ENCODE measurements at places on chromosomes 6 and 20. TPM values are rescaled to one million over a fixed set of nuclear protein-coding genes. Genes with fewer than 3 reads are reported as not detected.

Gene FBXO5
- total RNA-seq = 73.5 TPM

Gene COX4I2
- total RNA-seq = not detected

Gene FAM209B
- 1.7 TPM for total RNA-seq

Gene DEK
- 209 TPM for total RNA-seq

Gene HUS1B
- total RNA-seq = 1.9 TPM

Gene PEX3
- 18.4 TPM for total RNA-seq

Gene TMEM14B
- total RNA-seq = 71.3 TPM

Gene TXLNB
- total RNA-seq = 0.38 TPM

Gene NMBR
- not detected for total RNA-seq

Gene PLEKHG1
- total RNA-seq = 5.1 TPM

Gene SEC23B
- 63.0 TPM for total RNA-seq

Gene MCHR2
- total RNA-seq = not detected

Gene CASS4
- total RNA-seq = 10.9 TPM

Gene ULBP2
- total RNA-seq = 0.99 TPM

Gene ABHD16B
- not detected for total RNA-seq

Gene CBFA2T2
- 12.3 TPM for total RNA-seq

Gene CLPSL2
- not detected for total RNA-seq

Gene CD93
- total RNA-seq = 0.54 TPM

Gene SMOC2
- total RNA-seq = not detected

Gene SPATS1
- total RNA-seq = not detected

Gene TRIM10
- not detected for total RNA-seq

Gene HIVEP2
- 28.8 TPM for total RNA-seq

Gene POM121L2
- not detected for total RNA-seq

Gene FRMD1
- total RNA-seq = not detected

Gene TINAG
- total RNA-seq = not detected

Gene BEND3
- total RNA-seq = 3.3 TPM

Gene TGM3
- total RNA-seq = not detected

Gene CST4
- total RNA-seq = not detected

Gene DBNDD2
- 6.6 TPM for total RNA-seq

Gene WFDC12
- total RNA-seq = not detected

Gene MUC22
- not detected for total RNA-seq

Gene KIF25
- not detected for total RNA-seq

Gene GMPR
- total RNA-seq = 13.1 TPM

Gene SLC22A7
- not detected for total RNA-seq

Gene THBS2
- not detected for total RNA-seq

Gene MDFI
- total RNA-seq = not detected

Gene CRISP3
- total RNA-seq = not detected

Gene KCNQ2
- total RNA-seq = not detected

Gene PPP1R3G
- not detected for total RNA-seq

Gene LAMA5
- total RNA-seq = 0.99 TPM

Gene OVOL2
- not detected for total RNA-seq

Gene HLA-DQB2
- total RNA-seq = 4.2 TPM

Gene SIRPB1
- total RNA-seq = 6.0 TPM

Gene MMS22L
- 43.4 TPM for total RNA-seq

Measured in activated CD8-positive, alpha-beta memory T cell treated with anti-CD3 and anti-CD28 coated beads, Interleukin-2, amount 10 ng/mL, durations not matched to agents 7 days and 5 days (primary cell).